Activated naive CD4-positive, alpha-beta T cell treated with anti-CD3 and anti-CD28 coated beads for 36 hours (primary cell): ENCODE measurements at places on chromosomes 2 and 18. TPM values are rescaled to one million over a fixed set of nuclear protein-coding genes. Genes with fewer than 3 reads are reported as not detected.
A peak's percentile ranks its signal among the peaks of the same experiment; 100 is the strongest.

- H3K27me3 ChIP-seq = peaks cover 23% of the 10 kb centered on the region
- H3K4me3 ChIP-seq = no peak overlapping the region
- H3K27ac ChIP-seq = no peak overlapping the region
- H3K4me1 ChIP-seq = no peaks in the 10 kb centered on the region
Measured at GRCh38 chr18:45384137-45384961, 230.9 kb upstream of the SLC14A2 start.

DNA sequence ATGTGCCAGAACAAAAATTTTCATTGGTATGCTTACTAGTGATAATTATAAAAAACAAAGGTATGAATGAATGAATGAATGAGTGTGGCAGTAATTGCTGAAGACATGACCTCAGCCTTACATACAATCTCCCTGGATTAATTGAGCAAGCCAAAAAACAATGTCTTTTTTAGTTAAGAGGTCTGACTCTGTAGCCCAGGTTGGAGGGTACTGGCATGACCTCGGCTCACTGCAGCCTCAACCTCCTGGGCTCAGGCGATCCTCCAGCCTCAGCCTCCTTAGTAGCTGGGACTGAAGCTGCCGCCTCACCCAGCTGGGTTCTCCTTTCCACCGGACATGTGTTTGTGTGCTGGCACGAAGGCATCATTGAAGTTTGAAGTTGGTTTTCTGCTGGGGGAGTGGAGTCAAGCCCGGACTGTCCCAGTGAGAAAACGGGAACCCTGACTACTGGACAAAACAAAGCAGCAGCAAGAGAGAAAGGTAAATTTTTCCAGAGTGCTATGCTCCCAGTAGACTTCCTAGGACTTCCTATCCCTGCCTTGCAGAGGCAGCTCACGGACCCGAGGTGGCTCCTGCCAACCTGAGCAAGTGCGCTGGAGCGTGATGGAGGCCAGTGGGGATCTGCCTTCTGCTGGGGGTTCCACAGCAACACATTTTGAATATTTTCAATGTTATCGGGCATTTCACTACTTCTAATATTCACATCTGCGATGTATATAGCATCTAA, 6.4 kb upstream of the IMP4 start:
- H3K36me3 ChIP-seq = peaks cover 17% of the 10 kb centered on the region
- peaks cover 7% of the 10 kb centered on the region for H3K27me3 ChIP-seq
- no peak overlapping the region for H3K4me3 ChIP-seq
- DNase-seq = no peak

- peaks cover 5% of the 10 kb centered on the region for H3K27me3 ChIP-seq
- no peak overlapping the region for H3K27ac ChIP-seq
- H3K4me1 ChIP-seq = no peaks in the 10 kb centered on the region
- no peaks in the 10 kb centered on the region for H3K36me3 ChIP-seq
- no peak overlapping the region for H3K4me3 ChIP-seq
Measured at GRCh38 chr2:38155015-38155414, 79.1 kb upstream of the CYP1B1 start.

- no peak overlapping the region for H3K4me3 ChIP-seq
- no peaks in the 10 kb centered on the region for H3K4me1 ChIP-seq
- no peak for DNase-seq
- H3K36me3 ChIP-seq = no peaks in the 10 kb centered on the region
Measured at GRCh38 chr2:176682278-176682677, 413.0 kb downstream of the MTX2 start.

DNA sequence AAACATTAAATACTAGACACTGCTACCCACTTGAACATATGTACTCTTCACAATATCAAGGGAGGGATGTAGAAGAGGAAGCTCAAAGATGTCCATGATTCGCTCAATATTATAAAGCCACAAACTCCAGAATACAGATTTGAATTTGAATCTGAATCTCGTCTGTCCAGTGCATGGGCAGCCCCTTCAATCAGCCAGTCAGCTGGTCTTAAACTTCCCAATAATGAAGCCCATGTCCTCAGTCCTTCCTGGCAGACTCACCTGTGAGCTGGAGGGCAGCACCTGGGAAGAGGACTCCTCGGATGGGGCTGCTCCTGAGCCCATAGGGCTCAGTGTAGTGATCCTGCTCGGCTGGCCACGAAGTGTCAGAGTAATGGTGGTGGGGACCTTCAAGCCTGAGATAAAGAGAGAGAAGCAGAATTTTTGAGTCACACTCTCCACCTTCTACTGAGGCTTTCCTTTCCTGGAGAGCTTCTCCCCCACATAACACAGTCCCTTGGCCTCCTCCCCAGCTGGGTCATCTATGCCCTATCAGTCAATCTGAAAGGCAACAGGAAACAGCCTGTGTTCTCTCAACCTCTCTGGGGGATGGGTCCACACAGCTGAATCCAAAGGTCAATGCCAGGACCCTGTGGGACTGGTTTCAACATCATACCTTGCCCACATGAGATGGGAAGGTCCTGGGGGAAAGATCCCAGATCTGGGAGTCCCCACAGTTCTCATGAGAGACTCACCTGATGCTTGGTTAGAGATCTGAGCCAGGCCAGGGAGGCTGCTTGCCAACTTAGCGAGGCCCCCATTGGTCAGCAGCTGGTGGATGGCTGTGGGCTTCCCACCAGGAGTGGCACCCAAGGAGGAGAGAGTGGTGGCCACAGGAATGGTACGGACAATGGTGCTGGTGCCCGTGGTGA, 36.5 kb downstream of the KANSL3 start:
- H3K36me3 ChIP-seq = peaks cover 35% of the 10 kb centered on the region
- no peak overlapping the region for H3K4me3 ChIP-seq
- DNase-seq = peak; percentile 30
- H3K4me1 ChIP-seq = peaks cover 9% of the 10 kb centered on the region
- no peaks in the 10 kb centered on the region for H3K27me3 ChIP-seq

DNA sequence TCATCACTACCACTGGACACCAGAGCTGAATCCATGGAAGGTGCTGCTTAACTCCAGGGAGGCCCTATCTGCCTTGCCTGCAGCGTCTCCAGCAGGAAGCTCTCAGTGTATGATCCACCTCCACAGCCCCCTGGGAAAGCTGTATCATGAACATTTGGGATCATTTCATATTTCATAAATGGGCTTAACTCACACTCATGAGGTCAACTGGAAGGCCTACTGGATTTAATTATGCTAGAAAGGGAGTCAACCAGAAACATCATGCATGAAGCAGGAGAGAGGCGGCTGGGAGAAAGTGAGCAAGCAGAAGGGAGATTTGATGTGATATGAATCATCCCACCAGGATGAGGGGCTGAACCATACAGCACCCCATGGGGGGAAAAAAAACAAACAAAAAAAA, 537.7 kb downstream of the TNS1 start:
- H3K27me3 ChIP-seq = no peaks in the 10 kb centered on the region
- no peak overlapping the region for H3K4me3 ChIP-seq
- no peaks in the 10 kb centered on the region for H3K36me3 ChIP-seq
- DNase-seq = no peak

DNA sequence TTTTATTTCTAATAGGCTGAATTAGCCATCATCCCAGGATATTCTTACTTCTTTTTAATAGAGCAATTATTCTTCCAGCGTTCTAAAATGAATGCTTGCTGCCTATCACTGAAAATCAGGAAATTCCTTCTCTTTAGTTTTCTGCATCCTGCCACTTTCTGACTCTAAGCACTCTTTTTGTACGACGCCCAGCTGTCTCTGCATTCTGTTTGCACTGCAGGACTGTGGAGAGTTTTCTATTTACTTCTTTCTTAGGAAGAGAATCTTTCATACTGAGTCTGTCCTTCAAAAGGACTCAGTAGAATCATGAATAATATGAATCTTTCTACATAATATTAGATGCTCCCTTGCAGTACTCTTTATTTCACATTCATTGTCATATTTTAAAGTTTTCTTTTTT, 360.4 kb upstream of the DSEL start:
- H3K27ac ChIP-seq = no peak overlapping the region
- no peak for DNase-seq
- H3K4me1 ChIP-seq = no peaks in the 10 kb centered on the region
- no peak overlapping the region for H3K4me3 ChIP-seq
- H3K27me3 ChIP-seq = no peaks in the 10 kb centered on the region
- no peaks in the 10 kb centered on the region for H3K36me3 ChIP-seq

MEIS1 gene
- total RNA-seq = not detected

GRCh38 chr2:100208141-100208770, 65.9 kb upstream of the AFF3 start:
- no peaks in the 10 kb centered on the region for H3K4me1 ChIP-seq
- no peak overlapping the region for H3K27ac ChIP-seq
- H3K36me3 ChIP-seq = no peaks in the 10 kb centered on the region
- DNase-seq = no peak
- no peaks in the 10 kb centered on the region for H3K27me3 ChIP-seq
- H3K4me3 ChIP-seq = no peak overlapping the region

TWIST2 gene
- not detected for total RNA-seq

- no peaks in the 10 kb centered on the region for H3K36me3 ChIP-seq
- no peaks in the 10 kb centered on the region for H3K27me3 ChIP-seq
- H3K27ac ChIP-seq = no peak overlapping the region
Measured at GRCh38 chr2:137942037-137942832, 22.0 kb upstream of the HNMT start.

DNA sequence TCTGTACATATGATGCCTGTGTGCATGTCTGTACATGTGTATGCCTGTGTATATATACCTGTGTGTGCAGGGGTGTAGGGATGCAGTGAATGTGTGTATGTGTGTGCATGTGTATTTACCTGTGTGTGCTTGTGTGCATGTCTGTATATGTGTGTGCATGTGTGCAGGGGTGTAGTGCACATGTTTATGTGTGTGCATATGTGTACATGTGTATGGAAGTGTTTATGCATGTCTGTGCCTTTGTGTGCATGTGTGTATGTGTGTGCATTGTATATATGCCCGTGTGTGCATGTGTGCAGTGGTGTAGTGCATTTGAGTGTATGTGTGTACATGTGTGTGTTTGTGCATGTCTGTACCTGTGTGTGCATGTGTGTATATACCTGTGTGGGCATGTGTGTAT, 51.0 kb upstream of the TMEM18 start:
- no peaks in the 10 kb centered on the region for H3K36me3 ChIP-seq
- no peak overlapping the region for H3K27ac ChIP-seq
- H3K4me3 ChIP-seq = no peak overlapping the region
- DNase-seq = no peak
- peaks cover 12% of the 10 kb centered on the region for H3K27me3 ChIP-seq
- no peaks in the 10 kb centered on the region for H3K4me1 ChIP-seq

DNA sequence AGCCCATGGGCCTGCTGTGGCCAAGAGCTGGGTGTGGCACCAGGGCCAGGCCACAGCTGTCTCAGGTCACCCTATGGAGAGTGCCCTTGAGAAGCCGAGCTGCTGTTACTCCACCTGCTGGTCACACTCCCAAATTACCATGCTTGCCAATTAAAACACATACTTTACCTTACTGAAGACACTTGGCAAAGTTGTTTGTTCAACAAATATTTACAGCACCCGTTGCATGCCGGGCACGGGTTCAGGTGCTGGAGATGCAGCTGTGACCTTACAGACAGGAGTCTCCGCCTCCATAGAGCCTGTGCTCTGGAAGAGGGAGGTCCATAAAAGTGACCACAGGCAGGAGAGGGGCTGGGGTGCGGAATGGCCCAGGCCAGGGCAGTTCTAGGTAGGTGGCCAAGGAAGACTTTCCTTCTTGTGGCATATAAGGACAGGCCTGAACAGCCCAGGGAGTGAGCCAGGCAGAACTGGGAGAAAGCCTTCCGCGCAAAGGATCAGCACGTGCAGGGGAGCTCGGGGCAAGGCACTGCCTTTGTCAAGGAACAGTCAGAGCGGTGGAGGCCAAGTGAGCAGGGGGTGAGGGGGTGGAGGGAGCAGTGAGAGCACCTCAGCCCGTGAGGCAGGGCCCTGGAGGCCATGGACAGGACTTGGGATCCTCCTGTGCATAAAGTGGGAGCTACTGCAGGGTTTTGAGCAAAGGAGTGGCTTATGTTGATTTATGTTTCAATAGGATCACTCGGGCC, 23.6 kb upstream of the RBM44 start:
- H3K36me3 ChIP-seq = peaks cover 58% of the 10 kb centered on the region
- DNase-seq = peak; percentile 70
- no peaks in the 10 kb centered on the region for H3K4me1 ChIP-seq
- H3K27ac ChIP-seq = no peak overlapping the region

GRCh38 chr2:73995810-73996209, 11.1 kb downstream of the TET3 start:
- peaks cover 29% of the 10 kb centered on the region for H3K36me3 ChIP-seq
- H3K4me3 ChIP-seq = no peak overlapping the region
- H3K27ac ChIP-seq = no peak overlapping the region
- DNase-seq = no peak
- no peaks in the 10 kb centered on the region for H3K27me3 ChIP-seq

FBXO48 gene
- 1.2 TPM for total RNA-seq

- DNase-seq = no peak
- no peak overlapping the region for H3K27ac ChIP-seq
- no peaks in the 10 kb centered on the region for H3K36me3 ChIP-seq
- H3K4me3 ChIP-seq = no peak overlapping the region
Measured at GRCh38 chr2:104371087-104371781, 482.7 kb upstream of the POU3F3 start.

GRCh38 chr2:222479859-222480258, 55.5 kb downstream of the SGPP2 start:
- DNase-seq = no peak
- peaks cover 12% of the 10 kb centered on the region for H3K27me3 ChIP-seq
- no peak overlapping the region for H3K4me3 ChIP-seq
- H3K36me3 ChIP-seq = no peaks in the 10 kb centered on the region
- H3K27ac ChIP-seq = no peak overlapping the region
